RWPE1 (cell line): ENCODE measurements at places on chromosomes 12 and 14.

- no peak for DNase-seq
Measured at GRCh38 chr12:115387467-115387901, 703.5 kb upstream of the TBX3 start.

GRCh38 chr14:69363964-69364363, 34.1 kb downstream of the ERH start:
- no peak for DNase-seq

DNA sequence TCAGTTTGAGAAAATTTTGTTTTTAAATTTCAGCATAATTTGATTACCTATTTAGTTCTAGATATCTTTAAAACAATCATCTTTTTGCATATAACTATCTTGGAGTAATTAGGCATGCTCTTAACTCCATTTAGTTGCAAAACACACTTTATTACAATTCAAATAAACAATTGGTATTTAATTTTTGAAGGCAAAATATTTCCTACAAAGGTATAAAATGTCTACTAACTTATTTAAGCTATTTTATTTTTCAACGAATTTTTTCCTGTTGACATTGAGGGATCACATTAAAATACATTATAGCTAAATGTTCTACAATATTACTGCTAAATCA, 8.3 kb downstream of the FOXA1 start:
- DNase-seq = no peak

DNA sequence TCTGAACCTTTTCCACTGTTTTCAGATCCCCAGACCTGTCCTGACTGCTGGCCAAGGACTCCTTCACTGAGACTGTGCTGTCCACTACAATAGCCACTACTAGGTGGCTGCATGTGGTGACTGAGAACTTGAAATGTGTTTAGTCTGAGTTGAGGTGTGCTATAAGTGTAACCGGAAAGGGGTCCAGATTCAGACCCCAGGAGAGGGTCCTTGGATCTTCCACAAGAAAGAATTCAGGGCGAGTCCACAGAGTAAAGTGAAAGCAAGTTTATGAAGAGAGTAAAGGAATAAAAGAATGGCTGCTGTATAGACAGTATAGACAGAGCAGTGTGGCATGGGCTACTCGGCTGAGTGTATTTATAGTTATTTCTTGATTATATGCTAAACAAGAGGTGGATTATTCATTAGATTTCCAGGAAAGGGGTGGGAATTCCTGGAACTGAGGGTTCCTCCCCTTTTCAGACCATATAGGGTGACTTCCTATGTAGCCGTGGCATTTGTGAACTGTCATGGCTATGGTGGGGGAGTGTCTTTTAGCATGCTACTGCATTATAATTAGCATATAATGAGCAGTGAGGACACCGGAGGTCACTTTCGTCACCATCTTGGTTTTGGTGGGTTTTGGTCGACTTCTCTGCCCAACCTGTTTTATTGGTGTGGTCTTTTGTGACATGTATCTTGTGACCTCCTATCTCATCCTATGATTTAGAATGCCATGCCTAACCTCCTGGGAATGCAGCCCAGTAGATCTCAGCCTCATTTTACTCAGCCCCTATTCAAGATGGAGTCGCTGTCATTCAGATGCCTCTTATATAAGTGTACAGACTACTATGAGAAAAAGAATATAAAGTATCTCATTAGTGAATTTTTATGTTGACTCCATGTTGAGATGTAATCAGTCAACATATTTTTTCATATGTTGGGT, 70.0 kb upstream of the SRSF5 start:
- DNase-seq = no peak
